A172 (cell line): ENCODE measurements at places on chromosomes 2 and 18.

DNA sequence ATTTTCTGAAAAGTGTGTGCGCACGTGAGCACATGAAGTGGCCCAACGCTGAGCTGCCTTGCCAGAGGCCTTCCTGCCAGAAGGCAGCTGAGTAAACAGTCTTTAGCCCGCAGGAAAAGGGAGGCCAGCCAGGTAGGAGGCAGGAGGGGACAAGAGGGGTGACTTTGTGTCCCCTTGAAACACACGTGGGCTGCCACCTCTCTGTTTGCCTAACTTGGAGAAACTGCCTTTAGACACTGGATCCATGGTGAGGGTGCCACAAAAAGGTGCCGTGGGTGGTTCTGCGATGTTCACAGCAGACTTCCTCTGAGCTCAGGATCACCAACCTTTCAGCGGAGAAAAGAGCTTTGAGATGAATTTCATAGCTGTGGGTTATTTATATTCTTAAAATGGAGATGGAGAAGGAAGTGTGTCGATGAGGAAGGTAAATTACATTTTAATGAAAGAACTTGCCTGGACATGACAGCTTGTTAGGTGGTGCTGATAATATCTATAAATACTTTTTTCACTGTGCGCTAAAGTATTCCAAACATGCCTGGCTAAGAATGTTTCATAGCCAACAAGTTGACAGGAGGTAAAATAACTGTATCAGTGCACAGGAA lies 36.6 kb upstream of the ASB1 start:
- peak; percentile 41 for DNase-seq

DNA sequence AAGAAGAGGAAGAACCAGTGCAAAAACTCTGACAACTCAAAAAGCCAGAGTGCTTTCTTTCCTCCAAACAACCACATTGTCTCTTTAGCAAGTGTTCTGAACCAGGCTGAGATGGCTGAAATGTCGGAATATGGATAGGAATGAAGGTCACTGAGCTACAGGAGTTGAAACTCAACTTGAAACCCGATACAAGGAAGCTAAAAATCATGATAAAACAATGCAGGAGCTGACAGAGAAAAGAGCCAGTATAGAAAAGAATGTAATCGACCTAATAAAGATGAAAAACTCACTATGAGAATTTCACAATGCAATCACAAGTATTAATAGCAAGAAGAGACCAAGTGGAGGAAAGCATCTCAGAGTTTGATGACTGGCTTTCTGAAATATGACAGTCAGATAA lies 15.0 kb upstream of the EIF2AK3 start:
- DNase-seq, result no peak

DNA sequence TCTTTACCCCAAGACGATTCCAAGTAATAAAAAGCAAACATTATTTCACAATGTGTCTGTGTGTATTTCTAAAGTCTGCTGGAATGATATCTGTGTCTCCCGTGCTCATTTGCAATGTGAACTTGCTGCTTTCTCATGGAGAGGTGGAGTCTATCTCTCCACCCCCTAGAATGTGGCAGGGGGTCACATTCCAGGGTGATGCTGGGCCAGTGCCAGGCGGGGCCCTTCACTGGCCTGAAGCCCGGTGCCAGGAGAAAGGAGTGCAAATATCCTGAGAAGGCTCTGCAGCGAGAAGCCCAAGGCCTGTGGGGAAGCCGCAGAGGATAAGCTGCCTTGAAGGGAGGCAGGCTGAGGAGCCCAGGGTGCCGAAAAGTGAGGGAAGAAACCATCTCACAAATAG lies 26.8 kb upstream of the LDLRAD4 start:
- no peak for DNase-seq

DNA sequence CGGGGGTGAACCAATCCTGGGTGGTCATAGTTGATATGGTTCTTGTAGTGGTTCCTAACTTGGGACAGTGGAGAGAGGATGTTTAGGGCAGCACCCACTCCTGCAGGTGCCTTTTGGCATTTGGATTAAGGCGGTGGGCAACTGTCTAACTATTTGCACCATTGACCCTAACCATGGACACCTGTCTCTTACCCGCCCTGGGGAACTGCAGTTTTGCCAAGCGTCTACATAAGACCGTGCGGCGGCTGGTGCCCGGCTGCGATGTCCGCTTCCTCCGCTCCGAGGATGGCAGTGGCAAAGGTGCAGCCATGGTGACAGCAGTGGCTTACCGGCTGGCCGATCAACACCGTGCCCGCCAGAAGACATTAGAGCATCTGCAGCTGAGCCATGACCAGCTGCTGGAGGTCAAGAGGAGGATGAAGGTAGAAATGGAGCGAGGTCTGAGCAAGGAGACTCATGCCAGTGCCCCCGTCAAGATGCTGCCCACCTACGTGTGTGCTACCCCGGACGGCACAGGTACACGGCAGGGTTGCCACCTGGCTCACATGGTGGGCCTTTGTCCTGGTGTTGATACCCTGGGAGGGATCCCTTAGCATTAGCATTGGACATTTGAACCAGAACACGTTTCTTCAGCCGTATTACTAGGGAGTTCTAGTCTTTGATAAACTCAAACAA lies 46.3 kb downstream of the HK2 start:
- DNase-seq, result no peak

DNA sequence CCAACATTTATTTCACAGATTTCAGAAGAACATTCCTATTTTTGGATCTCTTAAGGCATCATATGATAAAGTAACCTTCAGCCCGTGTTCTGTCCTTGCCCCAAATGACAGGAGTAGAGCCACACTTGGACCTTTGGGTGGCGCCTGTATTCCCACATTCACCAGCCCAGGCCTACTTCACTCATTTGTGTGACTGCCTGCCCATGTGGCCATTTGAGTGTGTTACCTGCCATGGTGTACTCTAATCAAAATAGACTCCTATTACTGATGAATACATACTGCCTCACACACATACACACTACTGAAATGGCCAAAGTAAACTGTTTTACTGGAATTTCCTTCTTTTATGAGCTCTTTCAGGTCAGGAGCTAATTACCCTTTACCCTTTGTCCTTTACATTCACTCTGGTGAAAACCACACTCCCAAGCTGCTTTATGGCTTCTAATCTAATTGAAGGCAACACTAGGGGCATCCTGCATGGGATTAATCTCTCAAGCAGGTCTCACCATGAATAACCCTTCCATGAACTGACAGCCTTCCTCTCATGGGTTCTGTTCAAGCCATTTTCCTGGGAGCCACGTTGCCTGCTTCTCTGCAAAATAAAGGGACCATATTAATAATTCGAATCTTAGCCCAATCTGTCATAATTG lies 271.0 kb upstream of the GALNT5 start:
- DNase-seq, result no peak

DNA sequence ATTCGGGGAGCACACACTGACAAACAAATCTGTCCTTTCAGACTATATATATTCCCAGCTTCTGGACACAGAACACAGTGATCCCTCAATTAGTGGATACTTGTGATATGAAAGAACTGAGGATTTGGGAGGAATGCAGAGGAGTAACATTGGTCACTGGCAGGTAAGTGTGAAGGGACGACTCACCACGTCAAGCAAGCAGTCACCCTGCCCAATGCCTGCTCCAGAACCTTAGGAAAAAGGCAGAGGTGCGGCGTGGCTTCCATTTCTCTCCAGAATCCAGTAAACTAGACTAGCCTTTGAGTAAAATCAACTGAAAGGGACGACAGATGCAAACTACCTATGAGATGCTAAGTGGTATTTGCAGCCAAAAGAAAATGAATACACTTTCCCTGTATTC lies 1.1 kb downstream of the CCDC93 start:
- DNase-seq, result no peak

DNA sequence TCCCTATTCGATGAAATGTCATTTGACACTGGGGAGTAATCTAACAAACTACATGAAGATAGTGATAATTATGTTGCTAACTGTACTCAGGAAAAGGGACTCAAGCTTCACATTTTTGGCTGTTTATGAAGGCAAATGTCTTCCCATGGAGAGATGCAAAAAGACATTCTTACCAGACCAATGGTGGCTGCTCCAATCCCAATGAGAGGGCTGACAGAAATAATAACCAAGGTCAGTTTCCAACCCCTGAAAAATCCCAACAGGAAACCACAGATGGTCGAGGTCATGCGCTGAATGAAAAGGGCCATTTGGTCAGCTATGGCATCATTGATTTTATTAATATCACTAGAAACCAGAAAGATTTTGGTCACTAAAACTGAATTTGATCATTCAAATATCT lies 37.6 kb downstream of the ABCB11 start:
- DNase-seq, result no peak

GRCh38 chr18:378079-378478 lies 110.2 kb upstream of the THOC1 start:
- DNase-seq, result no peak

DNA sequence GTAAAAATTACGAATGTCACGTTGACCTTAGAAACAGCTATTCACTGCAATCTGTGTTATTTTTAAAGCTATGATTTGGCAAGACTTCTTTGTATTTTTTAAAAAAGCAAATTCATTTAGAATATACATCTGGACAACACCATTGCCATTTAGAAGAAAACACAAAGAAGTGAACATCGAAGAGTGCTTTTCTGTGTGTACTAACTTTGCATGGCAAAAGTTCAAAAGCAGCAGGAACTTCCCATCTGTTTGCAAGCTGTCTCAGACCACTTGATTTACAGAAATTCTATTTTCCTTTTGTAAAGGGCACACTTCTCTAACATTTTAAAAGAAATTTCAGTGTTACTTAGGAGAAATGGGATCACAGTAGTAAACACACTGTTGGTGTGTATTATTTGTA lies 145.9 kb downstream of the CALCRL start:
- no peak for DNase-seq

- no peak for DNase-seq
Measured at GRCh38 chr2:45984366-45984765, 312.8 kb upstream of the EPAS1 start.

DNA sequence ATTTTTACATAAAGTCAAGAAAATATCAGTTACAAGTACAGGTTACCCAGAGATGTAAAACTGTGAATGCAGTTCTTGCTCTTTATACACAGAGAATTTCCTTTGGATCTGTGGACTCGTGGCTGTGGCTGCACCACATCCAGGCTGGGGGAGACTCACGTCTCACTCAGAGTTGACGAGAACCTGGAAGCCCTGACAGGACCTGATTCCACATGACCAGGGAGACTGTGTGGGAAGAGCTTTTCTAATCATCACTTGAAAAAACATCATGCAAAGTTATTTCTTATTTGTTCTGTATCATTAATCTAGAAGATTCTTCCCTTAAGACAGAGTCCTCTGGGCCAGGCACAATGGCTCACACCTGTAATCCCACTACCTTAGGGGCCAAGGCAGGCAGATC lies 1159.0 kb downstream of the RPIA start:
- no peak for DNase-seq

DNA sequence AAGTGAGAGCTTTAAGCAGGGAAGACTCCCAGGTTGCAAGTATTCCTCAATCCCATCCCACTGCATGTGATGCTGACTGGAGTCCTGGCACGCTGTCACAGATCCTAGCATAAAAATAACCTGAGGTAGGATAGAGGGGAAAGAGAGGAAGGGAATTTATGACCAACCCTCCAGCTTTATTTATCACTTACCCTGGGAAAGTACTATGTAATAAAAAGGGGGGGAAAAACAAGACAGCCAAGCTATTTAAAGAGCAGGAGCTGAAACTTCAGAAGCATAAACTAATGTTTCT lies 122.2 kb downstream of the SLC8A1 start:
- DNase-seq, result no peak

DNA sequence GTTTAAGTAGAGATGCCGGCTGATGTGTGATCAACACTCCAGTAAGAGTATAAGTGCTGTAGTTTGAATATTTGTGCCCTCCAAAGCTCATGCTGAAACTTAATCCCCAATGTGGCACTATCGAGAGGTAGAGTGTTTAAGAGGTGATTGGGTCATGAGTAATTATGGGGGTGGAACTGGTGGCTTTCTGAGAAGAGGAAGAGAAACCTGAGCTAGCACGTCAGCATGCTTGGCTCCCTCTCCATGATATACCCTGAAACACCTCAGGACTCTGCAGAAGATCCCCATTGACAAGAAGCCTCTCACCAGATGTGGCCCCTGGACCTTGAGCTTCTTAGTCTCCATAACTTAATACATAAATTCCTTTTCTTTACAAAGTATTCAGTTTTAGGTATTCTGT lies 584.8 kb downstream of the TSN start:
- DNase-seq, result no peak

DNA sequence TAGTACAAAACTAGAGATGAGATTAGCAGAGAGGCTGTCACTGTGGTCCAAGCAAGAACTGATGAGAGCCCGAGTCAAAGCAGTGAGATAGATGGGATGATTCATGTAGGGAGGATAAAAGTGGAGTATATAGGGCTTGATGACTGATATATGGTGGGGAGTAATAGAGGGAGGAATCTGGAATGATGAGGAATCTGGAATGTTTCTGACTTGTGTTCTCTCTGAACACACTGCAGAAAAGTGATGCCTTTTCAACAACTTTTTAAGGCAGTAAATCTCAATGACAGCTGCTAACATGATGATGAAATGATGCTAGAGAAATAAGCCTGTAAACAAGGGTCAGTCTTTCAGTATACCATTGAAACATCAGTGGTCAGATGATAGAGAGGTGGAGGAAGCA lies 143.5 kb upstream of the SP5 start:
- peak; percentile 22 for DNase-seq

DNA sequence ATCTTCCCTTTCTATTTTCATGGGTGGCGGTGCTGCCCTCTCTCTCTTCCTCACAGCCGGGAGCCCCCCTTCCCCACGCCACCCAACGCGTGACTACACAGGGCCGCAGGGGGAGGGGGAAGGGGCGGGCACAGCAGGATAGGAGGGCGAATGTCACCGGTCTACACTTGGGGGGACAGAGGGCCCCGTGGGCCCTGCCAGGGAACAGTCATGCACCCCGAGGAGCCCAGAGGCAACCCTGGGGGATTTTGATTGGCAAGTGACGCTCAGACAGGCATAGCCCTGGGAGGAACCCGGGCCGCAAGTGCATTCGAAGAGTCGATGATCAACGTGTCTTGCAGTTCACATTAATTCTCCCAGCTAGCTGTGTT lies 91.1 kb upstream of the ANKRD30BL start:
- no peak for DNase-seq

- no peak for DNase-seq
Measured at GRCh38 chr2:238883421-238883901, 35.6 kb downstream of the TWIST2 start.

DNA sequence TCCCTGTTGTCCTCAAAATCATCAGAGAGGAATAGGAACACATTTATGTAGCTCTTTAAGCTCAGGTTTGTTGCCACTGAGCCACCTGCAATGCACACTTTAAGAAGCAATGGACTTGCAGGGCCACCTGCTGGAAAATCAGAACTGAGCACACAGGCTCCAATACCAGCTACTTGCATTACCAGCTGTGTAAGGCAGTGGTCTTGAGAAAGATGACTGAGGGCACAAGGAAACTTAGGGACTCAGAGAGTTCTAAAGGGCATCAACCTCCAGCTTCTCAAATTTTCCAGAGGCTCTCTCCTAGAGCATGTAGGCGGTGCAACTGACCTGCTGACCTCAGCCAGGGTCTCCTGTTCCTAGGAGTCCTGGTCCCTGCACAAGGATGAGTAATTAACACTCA lies 2.5 kb upstream of the CNDP2 start:
- peak; percentile 22 for DNase-seq
